Activated T-helper 1 cell treated with anti-CD3 and anti-CD28 coated beads, Interleukin-12 subunit alpha, Interleukin-12 subunit beta, Interleukin-2, Interleukin-4 antibody, amounts not matched to agents 30 ng/mL and 10 ng/mL and 1 ng/mL, durations not matched to agents 14 hours and 24 hours and 36 hours (primary cell): ENCODE measurements at places on chromosomes 3 and 15.

- DNase-seq, result no peak
These were observed 145.2 kb downstream of the TAFA4 start for GRCh38 chr3:68787106-68787626.

DNA sequence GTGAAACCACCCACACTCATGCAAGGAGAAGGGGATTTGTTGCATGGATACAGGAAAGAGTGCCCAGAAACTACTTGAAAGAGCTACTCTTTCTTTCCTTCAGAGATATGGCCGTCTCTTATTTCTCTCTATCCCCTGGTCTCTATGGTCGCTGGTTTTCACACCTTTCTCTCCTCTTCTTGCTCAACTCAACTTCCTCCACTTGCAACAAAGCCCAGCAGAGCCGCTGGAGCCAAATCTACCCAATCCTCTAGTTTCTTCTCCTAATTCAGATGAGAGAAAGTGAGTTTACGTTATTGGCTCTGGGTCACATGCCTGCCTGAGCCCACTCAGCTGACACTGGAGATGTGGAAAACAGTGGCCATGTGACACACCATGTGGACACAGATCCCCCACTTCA is 215.2 kb downstream of the OSBPL10 start:
- DNase-seq, result no peak

GRCh38 chr15:48966595-48967301 is 3.0 kb upstream of the SHC4 start:
- peak; percentile 41 for DNase-seq

DNA sequence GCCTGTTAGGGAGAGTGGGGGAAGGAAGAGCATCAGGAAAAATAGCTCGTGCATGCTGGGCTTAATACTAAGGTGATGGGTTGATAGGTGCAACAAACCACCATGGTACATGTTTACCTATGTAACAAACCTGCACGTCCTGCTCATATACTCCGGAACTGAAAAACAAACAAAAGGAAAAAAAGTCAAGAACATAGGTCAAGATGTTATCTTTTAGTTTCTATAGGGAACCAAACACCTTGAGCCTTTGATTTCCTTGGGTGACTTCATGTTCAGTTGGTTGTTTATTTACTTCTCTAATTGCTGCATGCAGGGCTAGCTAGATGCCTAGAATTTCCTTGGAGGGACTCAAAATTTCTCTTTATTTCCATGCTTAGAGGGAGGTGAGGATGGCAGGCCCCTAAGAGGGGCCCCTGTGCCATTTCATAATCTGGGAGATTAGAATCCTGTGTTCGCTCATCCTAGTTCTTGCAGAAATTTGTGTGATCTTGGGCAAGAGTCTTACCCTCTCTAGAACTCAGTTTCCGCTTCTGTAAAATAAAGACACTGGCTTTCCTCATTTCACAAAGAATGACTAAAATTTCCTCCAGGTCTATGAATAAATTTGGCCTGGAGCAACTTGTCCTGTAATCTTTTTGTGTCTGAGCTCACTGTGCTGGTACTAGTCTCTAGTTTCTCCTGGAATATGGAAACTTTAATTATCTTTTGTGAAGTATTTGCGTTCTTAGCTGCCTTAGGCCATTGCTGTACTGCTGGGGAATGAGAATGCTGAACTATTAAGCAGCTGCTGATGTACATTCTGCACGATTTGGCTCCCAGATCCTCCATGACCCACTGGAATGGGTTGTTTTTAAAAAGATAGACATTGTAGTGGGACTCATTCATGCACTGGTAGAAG is 457.5 kb downstream of the EDEM1 start:
- DNase-seq, result no peak

DNA sequence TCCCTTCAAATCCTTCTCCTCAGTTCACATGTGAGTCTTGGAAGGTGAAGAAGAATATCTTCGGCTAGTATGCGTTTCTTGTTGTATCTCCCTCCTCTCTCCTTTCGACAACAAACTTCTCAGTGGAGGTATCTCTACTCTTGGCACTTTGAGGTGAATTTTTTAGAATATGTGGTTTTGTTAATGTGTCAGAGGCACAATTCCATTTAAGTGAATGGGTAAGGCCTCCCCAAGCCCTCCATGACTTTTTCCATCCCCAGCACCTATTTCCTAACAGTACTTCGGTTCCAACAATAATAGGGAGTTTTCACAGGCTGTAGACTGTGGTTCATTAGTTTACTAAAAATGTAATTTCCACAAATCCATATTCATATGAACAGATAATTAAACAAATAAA is 74.2 kb downstream of the TM4SF4 start:
- no peak for DNase-seq

DNA sequence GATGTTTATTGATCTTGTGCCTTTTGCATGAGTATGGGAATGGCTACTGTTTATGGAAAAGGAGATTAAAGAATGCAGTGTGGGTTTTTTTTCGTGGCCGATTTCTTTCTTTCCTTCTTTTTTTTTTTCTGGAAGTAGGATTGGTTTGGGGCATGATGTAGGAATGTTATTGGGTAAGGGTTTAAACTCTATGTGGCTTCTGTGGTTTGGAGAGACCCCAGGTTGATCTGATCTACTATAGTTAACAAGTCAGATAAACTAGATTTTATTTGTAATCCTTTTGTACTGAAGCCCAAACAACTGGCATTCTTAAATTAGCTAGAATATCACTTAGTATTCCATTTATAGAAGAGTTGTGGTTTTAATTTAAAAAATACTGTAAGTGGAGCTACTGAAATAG is 304.8 kb downstream of the LPP start:
- no peak for DNase-seq

GRCh38 chr15:46260937-46261336 is 626.1 kb downstream of the SQOR start:
- DNase-seq, result no peak

DNA sequence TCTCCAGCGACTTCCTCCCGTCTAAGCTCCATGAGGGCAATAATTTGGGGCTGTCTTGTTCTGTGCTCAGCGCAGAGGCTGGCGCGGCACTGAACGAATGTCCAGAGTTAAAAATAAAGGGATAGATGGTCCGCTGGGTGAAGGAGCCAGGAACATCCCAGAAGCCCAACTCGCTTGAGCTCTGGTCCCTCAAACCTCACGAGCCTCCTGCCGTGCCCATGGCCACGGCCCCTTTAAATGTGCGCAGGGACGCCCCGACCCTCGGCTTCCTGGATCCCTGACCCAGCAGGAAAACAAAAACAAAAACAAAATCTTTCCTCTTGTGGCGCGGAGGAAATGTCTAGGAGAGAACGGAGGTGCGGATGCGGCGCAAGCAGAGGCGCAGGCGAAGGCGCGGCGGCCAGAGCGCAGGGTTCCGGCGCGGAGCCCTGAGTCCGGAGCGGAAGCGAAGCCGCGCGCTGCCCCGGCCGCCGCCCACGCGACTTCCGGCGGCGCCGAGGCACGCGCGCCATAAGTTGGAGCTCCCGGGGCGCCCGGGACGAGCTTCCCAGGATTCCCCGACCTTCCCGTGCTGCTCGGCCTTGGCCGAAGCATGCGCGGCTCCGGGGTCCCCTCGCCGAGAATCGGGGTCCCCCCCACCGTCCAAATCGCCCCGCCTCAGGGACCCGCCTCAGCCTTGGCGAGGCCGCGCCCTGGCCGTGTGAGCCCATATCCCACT is 52.9 kb upstream of the WNT7A start:
- no peak for DNase-seq

- no peak for DNase-seq
These were observed 223.5 kb downstream of the DTWD1 start for GRCh38 chr15:49844390-49844789.

- no peak for DNase-seq
These were observed 20.5 kb upstream of the FRMD5 start for GRCh38 chr15:44215594-44215993.

DNA sequence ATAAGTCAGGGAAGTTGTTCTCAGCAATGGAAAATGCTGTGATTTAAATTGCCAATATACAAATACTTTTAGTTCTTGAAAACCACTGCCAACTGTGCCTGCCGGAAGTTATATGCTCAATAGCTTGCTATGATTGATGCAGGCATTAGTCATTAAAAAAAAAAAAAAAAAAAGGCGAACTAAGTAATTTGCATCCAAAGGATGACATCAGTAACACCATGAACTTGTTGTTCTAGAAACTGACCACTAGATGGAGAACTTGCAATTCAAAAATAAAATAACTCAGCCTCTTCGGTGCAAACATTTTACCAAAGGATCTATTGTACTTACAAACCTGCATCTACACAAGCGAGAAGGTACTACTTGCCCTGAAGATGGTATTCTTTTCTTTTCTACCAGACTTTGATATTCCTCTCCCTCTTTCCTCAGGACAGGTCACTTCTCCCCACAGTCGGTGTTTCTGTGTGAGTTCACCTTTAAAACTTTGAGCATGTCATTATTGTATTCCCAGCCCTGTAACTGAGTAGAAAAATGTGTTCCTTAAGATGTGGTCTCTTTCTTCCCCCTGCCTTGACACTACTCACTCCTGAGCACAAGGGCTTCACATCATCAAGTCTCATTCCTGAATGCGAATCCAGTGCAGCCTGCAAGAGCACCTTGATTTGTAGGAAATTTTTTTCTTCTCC is 115.0 kb upstream of the VEPH1 start:
- DNase-seq, result no peak

DNA sequence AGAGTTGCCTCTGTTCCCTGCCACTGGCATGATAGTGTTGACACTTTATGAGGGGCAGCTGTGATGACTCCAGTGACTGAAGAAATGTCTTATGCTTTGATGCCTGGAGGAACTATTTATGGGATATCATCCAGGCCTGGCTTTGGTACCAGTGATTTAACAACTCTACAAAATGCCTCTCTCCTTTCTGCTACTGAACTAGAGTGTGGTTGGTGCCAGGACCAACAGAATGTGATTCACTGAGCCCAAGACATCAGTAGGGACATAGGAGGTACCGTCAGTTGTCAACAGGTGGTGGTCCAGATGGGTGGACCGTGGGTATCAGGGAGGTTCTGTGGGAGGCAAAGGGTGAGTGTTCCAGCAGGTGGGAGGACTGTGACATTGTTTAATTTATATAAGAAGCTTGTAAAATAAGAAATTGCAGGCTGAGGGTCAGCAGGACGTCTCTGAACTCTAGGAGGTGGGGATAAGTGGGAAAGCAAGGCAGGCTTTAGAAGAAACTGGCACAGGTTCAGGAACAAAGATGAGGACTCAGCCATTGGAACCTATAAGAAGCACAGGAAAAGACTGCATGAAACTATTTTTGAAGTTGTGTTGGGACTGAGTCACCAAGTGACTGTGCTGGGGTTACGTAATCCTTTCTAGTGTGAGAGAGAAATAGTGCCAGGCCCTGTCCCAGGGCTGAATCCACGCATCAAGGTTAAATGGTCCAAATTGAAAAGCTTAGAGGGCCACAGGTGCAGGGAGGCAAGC is 28.5 kb upstream of the SLC7A14 start:
- no peak for DNase-seq

DNA sequence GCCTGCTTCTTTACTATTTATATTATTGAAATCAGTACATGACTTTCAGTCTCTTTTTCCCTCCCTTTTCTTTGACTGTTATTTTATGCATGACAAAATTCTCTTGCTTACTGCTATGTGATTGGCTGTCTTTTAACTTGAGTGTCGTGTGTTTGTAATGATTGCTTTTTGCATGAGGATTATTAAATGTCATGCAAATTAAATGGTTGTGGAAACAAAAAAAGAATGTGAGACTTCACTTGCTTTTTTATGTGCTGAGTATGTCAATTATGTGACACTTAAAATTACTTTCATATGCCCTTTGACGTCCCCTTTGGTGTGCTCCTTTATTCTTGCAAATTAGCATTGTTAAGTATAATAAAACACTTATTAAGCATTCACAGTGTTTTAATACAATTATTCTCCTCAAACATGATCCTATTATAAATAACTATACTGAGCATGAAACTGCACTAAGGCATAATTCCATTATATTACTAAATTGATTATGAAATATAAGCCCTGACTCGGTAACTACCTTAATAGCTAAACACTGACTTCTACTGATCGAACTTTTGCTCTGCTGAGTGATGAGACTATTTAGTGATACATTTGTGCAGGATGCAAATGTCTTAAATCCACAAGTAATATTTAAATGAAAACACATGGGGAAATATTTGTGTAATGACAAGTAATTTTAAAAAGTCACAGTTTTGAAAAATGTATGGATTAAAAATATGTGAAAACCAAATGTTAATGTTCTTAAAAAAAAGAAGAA is 401.7 kb downstream of the NLGN1 start:
- no peak for DNase-seq

DNA sequence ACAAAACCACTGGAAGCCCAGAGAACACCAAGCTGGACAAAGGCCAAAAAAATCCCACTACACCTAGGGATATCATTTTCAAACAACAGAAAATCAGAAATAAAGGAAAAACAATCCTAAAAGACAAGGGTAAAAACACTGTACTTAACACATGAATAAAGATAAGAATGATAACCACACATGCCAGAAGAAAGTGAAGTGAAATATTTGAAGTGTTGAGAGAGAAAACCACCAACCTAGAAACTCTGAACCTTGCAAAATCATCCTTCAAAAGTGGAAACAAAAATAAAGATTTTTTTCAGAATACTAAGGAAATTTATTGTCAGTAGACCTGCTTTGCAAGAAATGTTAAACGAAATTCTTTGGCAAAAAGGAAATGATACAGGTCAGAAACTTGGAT is 45.1 kb downstream of the KPNA1 start:
- no peak for DNase-seq

DNA sequence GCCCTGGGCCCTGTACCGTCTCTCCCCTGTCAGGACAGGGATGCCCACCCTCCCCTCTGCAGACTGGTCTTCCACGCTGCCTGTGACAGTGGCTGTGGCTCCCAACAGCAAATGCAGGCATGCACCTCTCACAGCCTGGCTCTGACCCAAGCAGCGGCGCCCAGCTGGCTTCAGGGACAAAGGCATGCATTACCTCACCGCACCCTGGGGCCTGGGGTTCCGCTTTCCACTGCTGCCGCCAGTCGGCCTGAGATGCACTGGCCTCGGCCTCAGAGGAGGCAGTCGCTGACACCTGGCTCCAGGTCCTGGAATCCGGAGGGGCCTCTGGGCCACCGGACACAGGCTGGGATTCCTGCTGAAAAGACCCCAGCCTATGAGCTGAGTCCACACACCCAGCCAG is 70.3 kb downstream of the SCN5A start:
- DNase-seq, result no peak

DNA sequence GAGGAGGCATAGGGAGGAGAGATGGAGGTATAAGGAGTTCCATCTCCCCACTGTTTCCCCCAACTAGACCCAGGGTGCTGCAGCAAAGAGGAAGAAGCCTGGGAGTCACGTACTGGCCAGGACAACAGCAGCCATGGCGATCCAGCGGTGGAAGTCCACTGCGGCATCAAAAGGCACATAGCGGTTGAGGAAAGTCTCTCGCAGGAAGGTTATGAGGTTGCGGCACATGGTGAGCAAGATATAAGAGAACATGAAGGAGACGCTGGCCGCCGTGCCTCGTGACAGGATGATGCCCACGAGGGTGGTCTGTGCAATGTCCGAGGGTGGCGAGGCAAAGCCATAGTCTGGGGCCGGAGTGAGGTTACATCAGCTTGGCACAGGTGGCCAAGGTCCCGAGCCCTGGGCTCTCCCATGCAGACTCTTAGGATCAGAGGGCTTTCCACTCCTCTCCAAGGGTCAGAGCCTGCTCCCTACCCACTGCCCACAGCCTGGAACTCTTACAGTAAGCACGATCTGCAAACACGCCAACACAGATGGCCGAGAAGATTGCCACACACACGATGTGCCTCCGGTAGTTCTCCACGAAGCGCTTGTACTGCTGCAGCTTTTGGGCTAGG is 14.3 kb downstream of the DUOX2 start:
- DNase-seq, result no peak

- DNase-seq, result no peak
These were observed 198.2 kb upstream of the LMCD1 start for GRCh38 chr3:8303466-8303865.

- DNase-seq, result no peak
These were observed 256.8 kb downstream of the PLOD2 start for GRCh38 chr3:145904138-145904537.

- DNase-seq, result no peak
These were observed 26.6 kb upstream of the SYNPR start for GRCh38 chr3:63251499-63251898.
